ENCODE measurements at places on chromosomes 5 and 9.

- no peak for DNase-seq
Observed at GRCh38 chr9:93435386-93435785, 16.1 kb upstream of the FAM120A start.

- DNase-seq, result no peak
Observed at GRCh38 chr9:127572961-127573721, 38.9 kb upstream of the STXBP1 start.

DNA sequence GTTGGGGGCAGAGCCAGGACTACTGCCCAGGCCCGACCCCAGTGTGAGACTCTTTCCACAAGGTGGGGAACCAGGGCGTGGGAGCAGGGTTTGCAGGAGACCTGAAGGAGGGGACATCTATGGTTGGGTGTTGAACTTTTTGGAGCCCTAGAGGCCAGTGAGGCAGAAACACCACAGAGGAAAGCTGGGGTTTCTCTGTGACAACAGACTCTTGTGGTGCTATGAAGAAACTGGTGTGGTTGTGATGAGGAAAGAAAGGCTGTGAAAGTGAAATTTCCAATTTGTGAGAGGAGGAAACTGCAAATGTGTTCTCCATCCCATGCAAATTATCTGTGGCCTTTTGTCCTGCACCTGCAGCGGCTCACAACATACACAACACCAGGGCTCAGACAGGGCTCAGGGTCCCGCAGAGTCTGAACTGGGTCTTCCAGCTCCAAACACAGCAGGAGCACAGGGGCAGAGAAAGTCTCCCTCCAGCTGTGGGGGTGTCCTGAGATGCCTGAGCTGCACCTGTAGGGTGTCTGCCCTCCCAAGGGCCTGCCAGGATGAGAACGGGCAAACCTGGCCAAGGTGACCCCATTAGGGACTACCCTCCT, 51.4 kb upstream of the GRHPR start:
- no peak for DNase-seq

- peak; percentile 23 for DNase-seq
Observed at GRCh38 chr5:127898551-127899213, 184.9 kb upstream of the SLC12A2 start.

DNA sequence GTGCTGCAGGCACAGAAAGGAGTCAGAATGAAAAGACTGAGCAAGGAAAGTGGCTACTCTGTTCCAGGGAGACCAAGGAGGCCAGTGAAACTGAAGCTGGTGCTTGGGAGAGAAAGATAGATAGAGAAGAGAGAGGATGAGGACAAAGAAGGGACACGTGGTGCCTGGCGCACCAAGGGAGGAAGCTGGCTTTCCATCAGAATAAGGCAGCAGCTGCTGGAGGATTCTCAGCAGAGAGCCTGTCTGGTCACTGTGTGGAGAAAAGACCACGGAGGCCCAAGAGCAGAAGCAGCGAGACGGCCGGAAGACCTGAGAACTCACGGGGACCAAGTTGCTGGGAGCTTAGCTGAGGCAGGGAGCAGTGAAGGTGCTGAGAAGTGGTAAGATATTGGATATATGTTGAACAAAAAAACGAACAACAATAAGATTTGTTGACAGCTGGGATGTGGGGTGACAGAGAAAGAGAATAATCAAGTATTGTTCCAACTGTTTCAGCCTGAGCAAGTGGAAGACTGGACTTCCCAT, 116.1 kb downstream of the SEMA5A start:
- DNase-seq, result no peak

- no peak for DNase-seq
Observed at GRCh38 chr9:65459756-65460320, 174.8 kb upstream of the FOXD4L5 start.

- no peak for DNase-seq
Observed at GRCh38 chr5:167936944-167937634, 354.4 kb upstream of the WWC1 start.

DNA sequence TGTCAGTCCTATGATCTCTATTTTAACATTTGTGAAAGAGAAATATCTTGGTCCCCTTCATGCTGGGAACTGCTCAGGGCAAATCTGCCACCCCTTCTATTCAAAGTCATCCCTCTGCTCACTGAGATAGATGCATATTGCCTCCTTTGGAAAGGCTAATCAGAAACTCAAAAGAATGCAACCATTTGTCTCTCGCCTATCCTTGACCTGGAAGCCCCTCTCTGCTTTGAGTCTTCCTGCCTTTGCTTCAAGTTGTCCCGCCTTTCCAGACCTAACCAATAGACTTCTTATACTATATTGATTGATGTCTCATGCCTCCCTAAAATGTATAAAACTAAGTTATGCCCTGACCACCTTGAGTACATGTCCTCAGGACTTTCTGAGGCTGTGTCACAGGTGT, 97.0 kb downstream of the PSAT1 start:
- no peak for DNase-seq

GRCh38 chr5:99386406-99387077, 457.7 kb upstream of the CHD1 start:
- DNase-seq, result no peak
